Chondrocyte (in vitro differentiated cells): ENCODE measurements at places on chromosomes 12 and 14.

DNA sequence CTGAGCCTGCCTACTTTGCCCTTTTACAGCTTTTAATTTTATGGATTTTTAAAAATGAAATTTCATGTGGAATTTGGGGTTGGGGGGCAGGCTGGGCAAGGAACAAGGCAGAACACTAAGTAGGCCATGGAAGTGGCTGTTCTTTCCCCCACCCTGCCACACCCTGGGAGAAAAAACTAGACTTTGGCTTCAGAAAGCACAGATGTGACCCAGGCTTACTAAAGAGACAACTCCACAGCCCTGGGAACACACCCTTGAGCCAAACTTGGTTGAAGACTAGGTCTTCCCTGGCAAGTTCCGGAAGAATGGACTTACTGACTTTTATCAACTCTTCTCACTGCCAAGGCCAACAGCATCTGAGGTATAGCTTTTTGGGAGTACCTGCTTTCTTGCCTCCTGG is 40.3 kb downstream of the BAZ2A start:
- peaks cover 37% of the 10 kb centered on the region for H3K4me1 ChIP-seq
- H3K36me3 ChIP-seq = peaks cover 16% of the 10 kb centered on the region
- H3K27me3 ChIP-seq = no peaks in the 10 kb centered on the region

DNA sequence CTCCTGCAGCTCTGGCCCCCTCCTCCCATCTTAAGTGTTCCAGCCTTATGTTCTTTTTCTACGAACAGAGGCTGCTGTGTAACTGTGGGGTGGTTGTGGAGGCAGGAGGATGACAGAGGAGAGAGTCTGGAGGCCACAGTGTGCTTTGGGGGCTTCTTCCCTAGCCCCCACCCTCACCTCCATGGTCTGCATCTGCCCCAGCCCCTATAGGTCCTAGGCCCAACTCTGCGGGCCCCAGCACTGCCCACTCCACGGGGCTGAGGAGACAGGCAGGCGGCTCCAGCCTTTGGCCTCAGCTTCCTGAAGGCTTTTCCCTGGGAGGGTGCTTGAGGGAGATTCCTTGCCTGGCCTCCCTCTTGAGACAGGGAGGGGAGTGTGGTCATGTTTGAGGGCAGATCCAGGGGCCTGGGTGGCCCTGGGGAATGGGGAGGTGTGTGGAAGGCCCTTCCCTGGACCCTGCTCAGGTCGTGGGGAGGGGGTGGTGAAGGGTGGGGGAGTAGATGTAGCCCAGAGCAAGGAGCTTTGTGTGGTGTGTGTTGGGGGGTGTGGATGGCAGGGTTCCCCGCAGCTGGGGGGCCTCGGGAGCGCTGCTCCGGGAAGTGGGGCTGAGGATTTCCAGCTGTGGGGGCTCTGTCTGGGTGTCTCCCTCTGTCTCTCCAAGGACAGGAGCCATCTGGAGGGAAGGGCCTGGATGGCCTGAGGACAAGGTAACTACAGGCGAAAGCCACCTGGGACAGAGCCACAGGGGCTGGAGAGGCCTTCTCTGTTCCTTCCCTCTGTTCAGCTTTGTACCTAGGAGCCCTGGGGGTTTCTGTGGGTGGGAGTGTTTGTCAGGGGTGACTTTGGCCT is 1.1 kb downstream of the SMIM41 start:
- H3K4me1 ChIP-seq = peaks cover 19% of the 10 kb centered on the region
- no peak overlapping the region for H3K4me3 ChIP-seq
- H3K36me3 ChIP-seq = peaks cover 22% of the 10 kb centered on the region
- no peak for DNase-seq

- DNase-seq = no peak
- H3K4me3 ChIP-seq = peak overlapping the region; percentile 98
- no peaks in the 10 kb centered on the region for H3K27me3 ChIP-seq
- peak overlapping the region; percentile 99 for H3K27ac ChIP-seq
- H3K36me3 ChIP-seq = peaks cover 23% of the 10 kb centered on the region
These were observed 790 bp downstream of the SSH1 start for GRCh38 chr12:108856428-108857157.

DNA sequence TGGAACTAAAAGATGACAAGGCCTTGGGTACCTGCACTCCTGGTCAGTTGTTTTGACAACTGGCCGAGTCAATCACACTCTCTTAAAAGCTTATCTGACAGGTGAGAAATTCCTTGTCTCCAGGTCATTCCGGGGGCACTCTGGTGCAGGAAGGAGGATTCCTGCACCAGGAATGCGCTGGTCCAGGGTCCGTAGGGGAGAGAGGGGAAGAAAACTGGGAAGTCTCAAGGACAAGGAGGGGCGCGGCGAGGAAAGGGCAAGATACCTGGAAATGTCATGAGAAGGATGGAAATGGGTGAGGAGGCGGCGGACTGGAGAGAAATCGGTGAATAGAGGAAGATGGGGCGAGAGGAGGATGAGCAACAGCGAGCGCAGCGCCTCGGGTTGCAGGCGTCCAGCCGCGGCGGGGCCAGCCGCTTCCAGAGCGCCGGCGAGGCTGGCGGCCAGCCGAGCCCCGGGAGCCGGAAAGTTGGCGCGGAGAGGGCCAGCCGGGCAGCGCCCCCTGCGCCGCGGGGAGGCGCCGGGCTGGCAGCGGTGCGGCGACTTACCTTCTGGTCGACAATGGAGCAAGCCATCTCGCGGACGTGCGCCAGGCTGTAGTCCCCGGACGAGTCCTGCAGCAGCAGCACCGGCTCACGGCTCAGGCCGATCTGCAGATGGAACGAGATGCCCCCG is 809 bp downstream of the PRKD1 start:
- no peaks in the 10 kb centered on the region for H3K36me3 ChIP-seq
- no peaks in the 10 kb centered on the region for H3K27me3 ChIP-seq
- H3K4me1 ChIP-seq = peaks cover 25% of the 10 kb centered on the region
- DNase-seq = peak; percentile 89
- peak overlapping the region; percentile 86 for H3K4me3 ChIP-seq

GRCh38 chr14:70697701-70698100 is 56.0 kb downstream of the TTC9 start:
- peaks cover 9% of the 10 kb centered on the region for H3K27me3 ChIP-seq
- no peak for DNase-seq
- peak overlapping the region; percentile 18 for H3K27ac ChIP-seq
- H3K36me3 ChIP-seq = no peaks in the 10 kb centered on the region
- no peak overlapping the region for H3K4me3 ChIP-seq

GRCh38 chr14:91801358-91801757 is 66.0 kb downstream of the TC2N start:
- DNase-seq = no peak
- no peak overlapping the region for H3K27ac ChIP-seq
- H3K4me3 ChIP-seq = no peak overlapping the region

- no peak overlapping the region for H3K4me3 ChIP-seq
- H3K27me3 ChIP-seq = peaks cover 12% of the 10 kb centered on the region
- H3K36me3 ChIP-seq = no peaks in the 10 kb centered on the region
- DNase-seq = no peak
- H3K4me1 ChIP-seq = no peaks in the 10 kb centered on the region
These were observed 300.7 kb upstream of the TBX3 start for GRCh38 chr12:114984634-114985061.

GRCh38 chr12:46107591-46107990 is 117.2 kb upstream of the SCAF11 start:
- H3K4me1 ChIP-seq = no peaks in the 10 kb centered on the region
- DNase-seq = no peak
- peaks cover 2% of the 10 kb centered on the region for H3K36me3 ChIP-seq

GRCh38 chr12:75714462-75715322 is 203.3 kb upstream of the KRR1 start:
- H3K27ac ChIP-seq = no peak overlapping the region
- H3K4me1 ChIP-seq = peaks cover 3% of the 10 kb centered on the region
- H3K27me3 ChIP-seq = peaks cover 4% of the 10 kb centered on the region
- no peaks in the 10 kb centered on the region for H3K36me3 ChIP-seq
- H3K4me3 ChIP-seq = no peak overlapping the region
- no peak for DNase-seq

- no peaks in the 10 kb centered on the region for H3K27me3 ChIP-seq
- H3K4me1 ChIP-seq = peaks cover 8% of the 10 kb centered on the region
- DNase-seq = no peak
- H3K27ac ChIP-seq = no peak overlapping the region
- peaks cover 3% of the 10 kb centered on the region for H3K36me3 ChIP-seq
- H3K4me3 ChIP-seq = no peak overlapping the region
These were observed 65.2 kb downstream of the ZC3H14 start for GRCh38 chr14:88628033-88628432.

GRCh38 chr14:105817971-105818711 is 291.8 kb downstream of the TMEM121 start:
- no peak for DNase-seq
- no peak overlapping the region for H3K4me3 ChIP-seq
- no peak overlapping the region for H3K27ac ChIP-seq

DNA sequence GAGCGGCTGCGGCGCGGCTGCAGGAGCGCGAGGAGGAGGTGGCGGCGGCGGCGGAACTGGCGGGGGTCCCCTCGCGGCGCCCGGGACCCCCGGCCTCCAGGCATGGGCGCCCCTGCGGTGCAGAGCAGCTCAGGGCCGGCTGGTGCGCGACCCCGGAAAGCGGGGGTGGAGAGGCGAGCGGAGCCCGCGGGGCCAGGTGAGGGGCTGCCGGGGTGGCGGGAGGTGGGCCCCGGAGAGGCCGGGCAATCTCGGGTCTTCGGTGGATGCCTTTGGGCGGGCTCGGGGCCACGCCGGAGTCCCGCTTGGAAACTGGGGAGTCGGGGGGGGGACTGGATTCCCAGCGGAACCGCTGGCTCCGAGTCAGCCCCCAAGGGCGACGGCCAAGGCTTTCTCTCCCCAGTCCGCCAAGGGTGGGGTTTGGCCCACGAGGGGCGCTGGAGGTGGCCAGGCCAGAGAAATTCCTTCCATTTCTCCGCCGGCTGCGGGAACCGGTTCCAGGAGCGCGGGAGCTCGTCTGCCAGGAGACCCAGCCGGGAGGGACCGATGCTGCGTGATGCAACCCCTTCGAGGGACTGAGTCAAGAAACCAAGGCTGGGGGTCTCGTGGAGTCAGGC is 13.9 kb upstream of the NR4A1 start:
- no peaks in the 10 kb centered on the region for H3K27me3 ChIP-seq
- H3K4me3 ChIP-seq = peak overlapping the region; percentile 87

GRCh38 chr14:61171727-61172126 is 109.4 kb downstream of the TMEM30B start:
- peaks cover 67% of the 10 kb centered on the region for H3K4me1 ChIP-seq
- H3K27ac ChIP-seq = peak overlapping the region; percentile 75
- no peak for DNase-seq
- H3K27me3 ChIP-seq = no peaks in the 10 kb centered on the region
- peaks cover 4% of the 10 kb centered on the region for H3K36me3 ChIP-seq

- no peak for DNase-seq
- peaks cover 37% of the 10 kb centered on the region for H3K4me1 ChIP-seq
- no peak overlapping the region for H3K4me3 ChIP-seq
These were observed 165.4 kb downstream of the GCH1 start for GRCh38 chr14:54737132-54737711.

- peaks cover 74% of the 10 kb centered on the region for H3K4me1 ChIP-seq
- no peaks in the 10 kb centered on the region for H3K36me3 ChIP-seq
- peak; percentile 28 for DNase-seq
- H3K27ac ChIP-seq = peak overlapping the region; percentile 49
These were observed 13.9 kb upstream of the KRT80 start for GRCh38 chr12:52205612-52206303.

DNA sequence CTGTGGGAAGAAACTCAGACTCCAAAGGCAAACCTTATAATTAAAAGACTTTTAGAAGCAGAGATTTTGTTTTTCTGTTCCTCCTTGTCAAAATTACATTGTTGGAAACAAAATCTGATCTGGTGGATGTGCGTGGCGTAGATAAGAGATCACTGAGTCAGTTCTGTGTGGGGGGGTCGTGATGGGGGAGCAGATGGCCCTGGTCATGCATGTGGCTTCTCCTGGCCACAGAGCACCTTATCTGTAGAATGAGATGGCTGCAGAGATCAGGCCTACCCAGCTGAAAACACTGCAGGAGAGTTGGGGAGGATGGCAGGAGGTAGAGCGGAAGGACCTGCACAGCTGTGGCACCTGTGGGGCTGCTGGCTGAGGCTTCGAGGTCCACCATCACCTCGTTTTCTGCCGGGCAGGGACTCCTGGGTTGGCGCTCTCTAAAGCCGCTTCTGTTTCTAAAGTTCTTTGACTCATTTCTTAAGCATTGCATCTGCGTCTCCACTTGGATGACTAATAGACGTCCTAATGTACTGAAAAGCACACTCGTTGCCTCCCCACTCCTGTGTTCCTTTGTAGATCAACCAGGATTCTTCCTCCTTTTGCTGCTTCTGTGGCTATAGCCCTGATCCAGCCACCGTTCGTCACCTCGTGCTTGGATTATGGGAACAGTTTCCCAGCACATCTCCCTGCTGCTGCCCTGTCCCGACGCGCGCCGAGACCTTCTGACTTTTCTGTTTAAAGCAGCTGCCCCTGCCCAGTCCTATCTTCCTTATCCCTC is 93.4 kb downstream of the TSPAN9 start:
- no peak for DNase-seq
- H3K4me3 ChIP-seq = no peak overlapping the region
- peak overlapping the region; percentile 96 for H3K27ac ChIP-seq
- H3K36me3 ChIP-seq = peaks cover 5% of the 10 kb centered on the region
- peaks cover 35% of the 10 kb centered on the region for H3K4me1 ChIP-seq

- no peak for DNase-seq
- no peak overlapping the region for H3K4me3 ChIP-seq
- H3K4me1 ChIP-seq = no peaks in the 10 kb centered on the region
These were observed 88.1 kb downstream of the PIWIL1 start for GRCh38 chr12:130425698-130426245.

DNA sequence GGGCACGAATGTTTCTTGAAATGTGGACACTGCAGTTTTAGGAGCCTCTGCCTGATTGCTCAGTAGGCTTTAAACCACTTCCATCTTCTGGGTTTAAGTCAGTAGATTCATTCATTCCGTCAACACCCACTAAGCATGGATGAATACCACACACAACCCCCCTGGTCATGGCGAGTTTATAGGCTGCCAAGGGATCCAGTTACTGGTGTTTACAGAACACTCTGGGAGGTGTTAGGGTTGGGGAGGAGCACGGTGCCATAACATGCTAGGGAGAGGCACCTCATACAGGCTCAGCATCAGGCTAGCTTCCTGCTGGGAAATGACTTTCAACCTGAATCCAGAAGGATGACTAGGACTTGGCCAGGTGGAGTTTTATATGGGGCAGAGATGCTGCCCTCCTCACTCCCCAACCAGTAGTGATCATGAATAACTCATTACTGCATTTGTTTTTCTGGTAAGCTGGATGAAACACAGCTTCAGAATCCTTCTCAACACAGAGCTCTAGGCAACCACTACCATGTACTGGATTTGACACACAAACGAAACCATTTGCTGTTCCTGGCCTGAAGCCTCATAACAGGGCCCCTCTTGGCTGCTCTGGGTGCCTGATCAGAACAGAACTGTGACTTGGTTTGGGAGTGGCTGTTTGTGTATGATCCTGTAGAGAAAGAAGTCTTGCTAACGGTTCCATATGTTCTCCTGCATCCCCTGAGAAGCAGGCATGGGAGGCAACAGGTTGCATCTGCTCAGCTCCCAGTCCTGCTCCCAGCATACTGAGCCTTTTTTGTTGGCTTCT is 47.9 kb downstream of the FBXW8 start:
- no peak for DNase-seq
- H3K36me3 ChIP-seq = peaks cover 7% of the 10 kb centered on the region
- H3K27me3 ChIP-seq = no peaks in the 10 kb centered on the region
- no peak overlapping the region for H3K27ac ChIP-seq
- H3K4me3 ChIP-seq = no peak overlapping the region

- no peak overlapping the region for H3K4me3 ChIP-seq
- peaks cover 21% of the 10 kb centered on the region for H3K4me1 ChIP-seq
- DNase-seq = no peak
- H3K36me3 ChIP-seq = no peaks in the 10 kb centered on the region
These were observed 3.2 kb upstream of the METTL3 start for GRCh38 chr14:21514341-21514740.
